Left renal pelvis (tissue), 4 donors: ENCODE measurements at places on chromosomes 4 and X. TPM values are rescaled to one million over a fixed set of nuclear protein-coding genes. Genes with fewer than 3 reads are reported as not detected.

UGT2B10 gene
- 0.15 TPM for polyA plus RNA-seq

LONRF3 gene
- polyA plus RNA-seq, result 1.6 TPM

TRIM61 gene
- 3.3 TPM for polyA plus RNA-seq

EDA gene
- polyA plus RNA-seq, result 7.8 TPM

SCML2 gene
- 9.9 TPM for polyA plus RNA-seq

ARHGEF9 gene
- polyA plus RNA-seq, result 38.7 TPM

NSG1 gene
- polyA plus RNA-seq, result 4.8 TPM

GYPB gene
- polyA plus RNA-seq, result 2.1 TPM

ERAS gene
- polyA plus RNA-seq, result not detected

DNA sequence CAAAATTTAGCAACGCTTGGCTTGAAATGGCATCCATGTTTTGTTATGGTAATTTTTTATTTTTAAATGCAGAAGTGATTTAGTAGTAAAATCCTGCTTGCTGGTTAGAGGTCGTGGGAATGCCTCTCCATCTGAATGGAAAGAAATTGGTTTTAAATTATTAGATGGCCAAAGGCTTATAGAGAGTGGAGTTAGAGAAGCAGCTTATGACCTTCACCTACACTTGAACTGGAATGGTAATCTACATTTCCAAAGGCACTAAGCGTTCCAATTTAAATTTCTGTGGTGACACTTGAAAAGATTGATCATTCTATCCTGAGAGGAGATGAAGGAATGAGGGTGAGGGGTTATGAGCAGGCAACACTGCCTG is 280.7 kb downstream of the RAPGEF2 start:
- no peak for DNase-seq

- no peak for DNase-seq
These were observed 3.9 kb upstream of the OCIAD2 start for GRCh38 chr4:48910511-48910910.

DNA sequence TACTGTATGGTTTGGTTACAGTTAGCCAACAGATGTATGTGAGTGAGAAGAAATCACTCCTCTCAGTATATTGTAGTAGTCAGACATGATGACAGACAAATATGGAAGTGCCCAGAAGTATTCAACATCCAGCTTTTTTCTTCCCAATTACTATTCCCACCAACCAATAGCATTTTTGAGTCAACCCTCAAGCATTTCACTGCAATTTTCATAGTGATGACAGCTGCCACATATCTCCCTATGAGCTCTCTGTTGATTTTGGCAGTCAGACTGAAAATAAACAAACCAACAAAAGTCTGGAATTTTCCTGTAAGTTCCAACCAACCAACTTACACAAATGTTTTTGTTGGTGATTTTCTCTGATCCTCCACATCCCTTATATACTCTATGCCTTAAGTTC is 8.2 kb upstream of the TRAM1L1 start:
- no peak for DNase-seq

- no peak for DNase-seq
These were observed 107.1 kb downstream of the FAM193A start for GRCh38 chr4:2643555-2643954.

DNA sequence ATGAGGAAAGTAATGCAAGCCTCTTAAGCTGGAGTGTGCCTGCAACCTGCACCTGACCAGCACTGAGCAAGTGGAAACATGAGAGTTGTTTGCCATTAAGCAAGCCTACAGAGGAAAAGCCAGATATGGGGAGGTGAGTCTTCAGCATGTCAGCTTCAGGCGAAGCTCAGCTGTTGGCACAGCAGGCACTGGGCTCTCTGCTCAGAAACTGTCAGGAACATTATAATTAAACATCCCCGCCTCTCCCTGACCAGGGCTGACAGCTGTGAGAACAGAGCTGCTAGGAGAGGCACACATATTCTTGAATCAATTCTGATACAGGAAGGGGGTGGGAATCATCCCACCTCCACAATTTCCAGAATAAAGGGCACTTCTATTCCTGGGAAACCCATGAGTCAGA is 19.0 kb upstream of the DCX start:
- DNase-seq, result no peak

GRCh38 chrX:40013266-40014195 is 84.2 kb downstream of the BCOR start:
- no peak for DNase-seq

DNA sequence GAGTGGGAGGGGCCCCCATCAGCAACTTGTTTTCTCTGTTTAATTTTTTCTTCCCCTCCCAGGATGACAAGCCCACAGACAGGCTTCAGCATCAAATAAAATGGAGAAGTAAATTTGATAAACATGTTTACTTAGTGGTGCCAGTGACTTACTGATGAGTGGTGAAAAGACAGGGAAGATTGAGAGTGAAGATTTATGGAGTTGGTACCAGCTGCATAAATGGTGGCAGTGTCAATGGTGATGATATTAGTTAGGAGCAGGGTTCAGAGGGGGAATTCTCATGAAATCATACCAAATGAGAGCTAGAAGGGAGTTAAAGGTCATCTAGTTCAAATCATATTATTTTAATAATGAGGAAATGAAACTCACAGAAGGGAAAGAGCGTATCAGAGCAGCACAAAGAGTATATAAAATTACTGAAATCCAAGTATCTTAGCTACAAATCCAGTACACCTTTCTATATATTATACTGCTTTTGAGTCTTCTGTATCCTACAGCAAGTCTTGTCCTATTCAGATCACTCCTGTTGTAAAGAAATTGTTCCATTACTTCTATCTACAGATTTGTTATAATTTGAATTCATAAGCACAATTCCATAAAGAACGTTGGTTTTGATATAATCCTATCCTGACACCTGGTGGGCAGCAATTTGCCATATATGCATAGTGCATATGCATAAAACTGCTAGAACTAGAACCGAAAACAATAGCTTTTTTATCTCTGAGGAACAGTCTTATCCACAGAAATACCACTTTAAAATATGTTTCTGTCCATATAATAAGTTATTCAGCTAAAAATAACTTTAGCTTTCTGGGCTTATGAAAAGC is 5.0 kb downstream of the P2RY10 start:
- no peak for DNase-seq

DNA sequence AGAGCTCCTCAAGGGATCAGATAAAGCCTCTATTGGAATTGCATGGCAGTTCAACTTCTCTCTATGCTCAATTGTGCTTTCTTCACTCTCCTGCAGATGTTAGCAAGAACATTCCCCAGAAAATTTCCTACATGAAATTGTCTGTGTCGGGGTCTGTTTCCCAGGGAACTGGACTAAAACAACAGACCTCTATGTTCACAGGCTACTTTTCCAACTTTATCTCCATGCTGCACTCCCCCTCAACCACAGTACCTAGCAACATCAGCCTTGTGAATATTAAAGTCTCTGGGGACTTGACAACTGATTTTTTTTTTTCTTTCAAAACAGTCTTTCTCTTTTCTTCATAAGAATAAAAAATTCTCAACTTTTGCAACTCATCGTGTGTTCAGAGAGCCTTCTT is 1470.8 kb upstream of the ADGRL3 start:
- DNase-seq, result no peak

DNA sequence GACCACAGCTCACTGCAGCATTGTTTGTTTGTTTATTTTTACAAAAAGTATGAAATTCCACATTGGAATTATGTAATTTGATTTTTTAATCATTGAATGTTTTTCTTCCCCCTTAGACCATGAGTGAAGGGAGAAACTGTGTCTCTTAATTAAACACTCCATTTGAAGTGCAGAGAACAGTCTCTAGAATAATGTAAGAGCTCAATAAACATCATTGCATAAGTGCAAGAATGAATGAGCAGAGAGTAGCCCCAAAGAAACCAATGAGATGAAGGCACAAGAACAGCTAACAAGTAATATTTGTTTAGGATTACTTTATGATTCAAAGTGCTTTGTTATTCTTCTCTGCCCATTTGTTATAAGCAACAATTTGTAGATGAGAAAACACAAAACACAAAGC is 921.3 kb upstream of the LCORL start:
- DNase-seq, result no peak

DNA sequence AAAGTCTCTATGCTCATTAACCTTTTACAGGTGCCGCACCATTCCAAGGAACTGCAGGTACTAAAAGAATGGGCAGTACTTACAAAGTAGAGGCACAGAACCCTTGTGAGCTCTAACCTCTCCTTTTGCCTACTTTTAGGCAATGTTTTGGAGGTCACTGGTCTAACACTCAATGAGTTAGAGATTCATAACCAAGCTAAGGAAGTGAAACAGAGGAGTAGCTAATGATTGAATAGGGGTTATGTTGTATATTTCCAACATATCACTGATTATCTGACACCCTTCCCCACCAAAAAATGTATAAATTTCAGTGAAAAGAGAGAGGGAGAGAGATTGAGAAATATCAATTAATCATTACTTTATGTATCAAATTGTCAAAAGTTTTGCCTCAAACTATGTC is 269.3 kb downstream of the PCDH7 start:
- DNase-seq, result no peak

- no peak for DNase-seq
These were observed 26.1 kb downstream of the GK start for GRCh38 chrX:30679369-30679768.
